ENCODE measurements at places on chromosomes 11 and 22. TPM values are rescaled to one million over a fixed set of nuclear protein-coding genes. Genes with fewer than 3 reads are reported as not detected.

Gene PANX2
- total RNA-seq: 0.17 TPM

Gene HTR3B
- total RNA-seq: not detected

Gene OR10G8
- total RNA-seq: not detected

Gene CAVIN3
- total RNA-seq: 92.5 TPM

Gene AMOTL1
- 63.7 TPM for total RNA-seq

Gene SCGB1D2
- not detected for total RNA-seq

Gene TRIOBP
- total RNA-seq: 131 TPM

Gene CHRNA10
- 0.50 TPM for total RNA-seq
